ENCODE measurements at places on chromosomes 7 and 10. TPM values are rescaled to one million over a fixed set of nuclear protein-coding genes. Genes with fewer than 3 reads are reported as not detected.

- no peak overlapping the region for H3K4me3 ChIP-seq
- H3K4me1 ChIP-seq, result peaks cover 15% of the 10 kb centered on the region
- no peaks in the 10 kb centered on the region for H3K27me3 ChIP-seq
- peaks cover 6% of the 10 kb centered on the region for H3K36me3 ChIP-seq
- H3K27ac ChIP-seq, result no peak overlapping the region
These were observed 71.8 kb downstream of the ZNF438 start for GRCh38 chr10:30959836-30960210.

DNA sequence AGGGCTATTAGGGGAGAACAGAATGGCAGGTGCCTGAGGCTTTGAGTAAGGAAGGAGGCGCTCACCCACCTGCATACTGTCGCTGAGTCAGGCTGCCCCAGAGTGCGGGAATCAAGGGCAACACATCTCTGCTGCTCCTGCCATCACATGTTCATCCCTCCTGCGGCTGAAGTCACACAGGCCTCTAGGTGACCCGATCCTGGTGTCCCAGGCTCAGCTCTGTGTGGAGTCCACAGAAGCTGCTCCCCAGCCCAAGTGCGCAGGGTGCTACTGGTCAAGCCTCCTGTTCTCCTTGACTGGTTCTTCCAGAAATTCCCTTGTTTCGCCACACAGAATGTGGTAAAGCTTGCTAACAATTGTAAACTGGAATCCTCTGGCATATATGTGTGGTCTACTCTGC, 96.9 kb upstream of the IL6 start:
- H3K27ac ChIP-seq, result no peak overlapping the region
- no peak overlapping the region for H3K4me3 ChIP-seq
- no peak for DNase-seq

Gene CDK1
- total RNA-seq, result 99.7 TPM

GRCh38 chr10:72259491-72260238, 14.1 kb upstream of the DDIT4 start:
- peak; percentile 46 for DNase-seq
- H3K27me3 ChIP-seq, result no peaks in the 10 kb centered on the region
- H3K4me1 ChIP-seq, result peaks cover 68% of the 10 kb centered on the region
- H3K36me3 ChIP-seq, result no peaks in the 10 kb centered on the region
- H3K4me3 ChIP-seq, result peak overlapping the region; percentile 83

DNA sequence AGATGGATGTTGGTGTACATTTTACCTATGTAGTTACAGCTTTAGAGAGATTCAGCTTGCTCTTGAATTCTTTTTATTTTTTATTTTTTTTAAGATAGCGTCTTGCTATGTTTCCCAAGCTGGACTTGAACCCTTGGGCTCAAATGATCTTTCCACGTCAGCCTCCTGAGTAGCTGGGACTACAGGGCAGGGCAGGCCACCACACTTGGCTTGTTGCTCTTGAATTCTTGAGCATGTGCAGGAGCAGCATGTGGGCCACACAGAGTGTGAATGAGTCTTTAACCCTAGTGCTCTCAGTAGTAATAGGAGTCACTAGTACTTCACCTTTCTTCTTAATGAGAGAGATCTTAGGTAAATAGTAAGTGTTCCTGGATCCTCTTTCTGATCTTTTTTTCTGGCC, 26.7 kb upstream of the CYCS start:
- H3K4me1 ChIP-seq, result peaks cover 19% of the 10 kb centered on the region
- no peaks in the 10 kb centered on the region for H3K27me3 ChIP-seq
- peaks cover 12% of the 10 kb centered on the region for H3K36me3 ChIP-seq
- H3K27ac ChIP-seq, result no peak overlapping the region
- H3K4me3 ChIP-seq, result no peak overlapping the region
- no peak for DNase-seq

- no peak for DNase-seq
- no peaks in the 10 kb centered on the region for H3K27me3 ChIP-seq
- H3K27ac ChIP-seq, result no peak overlapping the region
- peaks cover 25% of the 10 kb centered on the region for H3K36me3 ChIP-seq
- peaks cover 13% of the 10 kb centered on the region for H3K4me1 ChIP-seq
These were observed 184.5 kb downstream of the ADK start for GRCh38 chr10:74335501-74335900.

Gene CHN2
- 1.6 TPM for total RNA-seq

DNA sequence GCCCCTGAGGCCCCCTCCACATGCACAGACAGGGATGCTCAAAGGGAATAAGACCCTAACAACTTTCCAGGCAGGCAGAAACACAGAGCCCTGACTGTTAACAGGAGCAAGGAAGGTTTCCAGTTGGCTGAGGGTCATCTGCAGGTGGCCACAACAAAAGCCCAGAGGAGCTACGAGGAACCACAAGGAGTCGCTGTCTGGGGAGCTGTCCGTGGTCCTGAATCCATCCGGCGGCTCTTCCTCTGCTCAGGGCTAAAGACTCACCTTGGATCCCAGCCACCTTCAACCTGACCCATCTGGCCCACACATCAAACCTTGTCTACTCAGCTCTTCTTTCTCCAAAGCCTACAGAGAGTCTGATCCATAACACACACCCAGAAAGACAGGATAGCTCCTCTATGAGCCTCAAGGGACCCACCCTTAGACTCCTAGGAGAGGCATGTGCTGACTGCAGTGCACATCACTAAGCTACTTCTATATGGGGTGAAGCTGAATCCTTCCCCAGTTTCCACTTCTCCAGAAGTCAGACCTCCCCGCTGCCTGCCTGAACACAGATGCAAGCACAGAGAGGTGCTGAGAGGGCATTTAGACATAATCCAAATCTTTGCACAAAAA, 104.0 kb downstream of the SLIT1 start:
- H3K4me3 ChIP-seq, result no peak overlapping the region
- H3K4me1 ChIP-seq, result no peaks in the 10 kb centered on the region
- H3K36me3 ChIP-seq, result no peaks in the 10 kb centered on the region
- DNase-seq, result peak; percentile 52
- no peak overlapping the region for H3K27ac ChIP-seq
- peaks cover 36% of the 10 kb centered on the region for H3K27me3 ChIP-seq

GRCh38 chr7:69822386-69822785, 224.1 kb downstream of the AUTS2 start:
- H3K36me3 ChIP-seq, result no peaks in the 10 kb centered on the region
- H3K27me3 ChIP-seq, result peaks cover 14% of the 10 kb centered on the region
- peaks cover 15% of the 10 kb centered on the region for H3K4me1 ChIP-seq
- H3K27ac ChIP-seq, result no peak overlapping the region
- DNase-seq, result no peak

DNA sequence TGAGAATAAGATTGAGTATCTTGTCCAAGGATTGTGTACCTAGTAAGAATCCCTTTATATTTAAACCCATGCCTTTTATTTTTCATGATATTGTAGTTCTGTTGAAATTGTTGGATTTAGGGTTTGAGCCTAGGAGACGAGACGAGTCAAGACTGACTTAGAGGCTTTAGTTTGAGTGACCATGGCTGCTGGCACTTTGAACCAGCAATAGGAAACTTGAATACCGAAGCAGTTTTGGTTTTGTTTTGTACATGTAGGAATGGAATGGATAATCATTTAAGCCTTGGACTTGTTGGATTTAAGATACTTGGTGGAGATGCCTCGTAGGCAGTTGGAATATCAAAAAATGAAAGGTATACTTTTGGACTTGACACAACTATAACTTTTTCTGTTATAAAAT, 229.0 kb downstream of the BICC1 start:
- H3K4me1 ChIP-seq, result no peaks in the 10 kb centered on the region
- DNase-seq, result no peak
- H3K27me3 ChIP-seq, result no peaks in the 10 kb centered on the region
- H3K27ac ChIP-seq, result no peak overlapping the region
- no peaks in the 10 kb centered on the region for H3K36me3 ChIP-seq

Gene SPDYE2
- total RNA-seq, result not detected

GRCh38 chr7:42274053-42274452, 37.0 kb upstream of the GLI3 start:
- peaks cover 8% of the 10 kb centered on the region for H3K27me3 ChIP-seq
- no peak overlapping the region for H3K4me3 ChIP-seq
- H3K27ac ChIP-seq, result no peak overlapping the region
- peaks cover under 1% of the 10 kb centered on the region for H3K4me1 ChIP-seq
- no peaks in the 10 kb centered on the region for H3K36me3 ChIP-seq

DNA sequence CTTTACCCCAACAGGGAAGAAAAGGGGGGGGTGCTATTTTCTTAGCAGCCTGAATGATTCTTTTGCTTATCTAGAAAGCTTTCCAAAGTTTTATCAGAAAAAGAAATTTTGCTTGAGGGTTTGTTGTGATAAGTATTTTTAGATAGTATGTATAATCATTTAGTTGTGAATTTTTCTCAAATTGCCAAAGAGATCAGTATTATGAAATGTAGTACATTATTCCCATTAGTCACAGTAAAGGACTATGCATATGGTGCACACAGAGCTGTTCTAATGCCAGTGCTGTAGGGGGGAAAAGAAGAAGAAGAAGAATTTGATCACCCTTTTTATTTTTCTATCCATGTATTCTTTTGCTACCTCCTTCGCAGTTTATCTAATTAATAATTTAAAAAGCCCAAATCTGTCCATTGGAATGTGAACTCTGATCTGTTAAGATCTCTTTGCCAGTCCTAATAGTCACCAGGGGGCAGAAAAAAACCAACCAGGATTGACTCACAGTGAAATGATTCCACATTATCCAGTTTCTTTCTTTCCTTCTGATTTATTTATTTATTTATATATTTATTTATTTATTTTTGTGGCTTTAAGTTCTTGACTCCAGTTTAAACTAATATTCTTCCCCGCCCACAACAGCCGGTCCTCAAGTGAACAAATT, 4.7 kb downstream of the RBM20 start:
- no peak for DNase-seq
- no peaks in the 10 kb centered on the region for H3K36me3 ChIP-seq
- no peak overlapping the region for H3K27ac ChIP-seq
- peaks cover 72% of the 10 kb centered on the region for H3K27me3 ChIP-seq
- no peak overlapping the region for H3K4me3 ChIP-seq
- H3K4me1 ChIP-seq, result peaks cover 35% of the 10 kb centered on the region

Gene SFRP4
- total RNA-seq, result not detected

DNA sequence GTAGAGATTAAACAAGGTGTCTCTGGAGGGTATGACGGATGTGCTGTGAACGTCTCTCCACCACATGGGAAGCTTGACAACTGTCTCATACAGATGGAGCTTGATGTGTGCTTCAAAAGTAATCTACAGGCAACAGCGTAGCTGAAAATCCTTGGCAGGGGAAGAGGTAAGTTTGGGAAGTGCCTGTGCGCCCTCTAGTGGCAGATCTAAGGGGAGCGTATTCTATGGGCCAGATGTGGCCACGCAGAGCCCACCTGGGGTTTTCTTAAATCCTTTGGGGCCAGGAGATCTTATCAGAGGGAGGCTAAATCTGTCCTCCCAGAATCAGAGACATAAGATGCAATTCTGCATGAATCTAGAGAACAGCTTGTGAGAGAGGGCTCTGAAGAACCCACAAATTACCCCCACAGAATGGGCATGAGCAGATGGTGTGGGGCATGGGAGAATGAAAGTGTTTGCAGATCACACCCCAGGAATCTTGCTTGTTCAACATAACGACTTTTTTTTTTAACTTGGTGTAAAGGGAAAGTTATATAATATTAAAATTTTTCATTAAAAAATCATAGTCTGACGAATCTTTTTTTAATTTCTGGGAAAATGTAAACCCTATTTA, 91.2 kb upstream of the MPP7 start:
- no peak overlapping the region for H3K4me3 ChIP-seq
- peak; percentile 50 for DNase-seq
- no peak overlapping the region for H3K27ac ChIP-seq
- H3K27me3 ChIP-seq, result peaks cover 5% of the 10 kb centered on the region
- H3K4me1 ChIP-seq, result peaks cover 4% of the 10 kb centered on the region
- no peaks in the 10 kb centered on the region for H3K36me3 ChIP-seq

Gene IKZF1
- 220 TPM for total RNA-seq

DNA sequence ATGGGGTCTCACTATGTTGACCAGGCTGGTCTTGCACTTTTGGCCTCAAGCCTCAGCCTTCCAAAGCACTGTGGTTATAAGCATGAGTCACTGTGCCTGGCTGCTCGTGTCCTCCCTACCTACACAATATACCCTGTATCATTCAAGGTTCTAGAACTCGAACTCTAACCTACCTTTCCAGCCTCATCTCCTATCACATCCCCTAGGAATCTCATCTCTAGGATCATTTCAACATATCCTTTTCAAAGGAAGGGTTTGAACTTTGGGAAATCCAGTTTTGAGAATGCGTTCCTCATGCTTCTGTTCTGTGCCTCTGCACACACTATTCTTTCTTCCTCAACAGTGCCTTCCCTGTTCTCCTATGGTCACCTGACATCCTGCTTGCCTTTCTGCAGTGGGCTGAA, 87.8 kb upstream of the RHEB start:
- DNase-seq, result no peak
- H3K27ac ChIP-seq, result no peak overlapping the region
- no peak overlapping the region for H3K4me3 ChIP-seq
- no peaks in the 10 kb centered on the region for H3K27me3 ChIP-seq

GRCh38 chr10:73169320-73169719, 1.4 kb downstream of the FAM149B1 start:
- no peak overlapping the region for H3K27ac ChIP-seq
- no peak for DNase-seq
- H3K4me3 ChIP-seq, result peak overlapping the region; percentile 100
- H3K4me1 ChIP-seq, result peaks cover 28% of the 10 kb centered on the region

Gene NKX2-3
- not detected for total RNA-seq

Gene PDE6C
- total RNA-seq, result not detected

Gene ZNF239
- 1.7 TPM for total RNA-seq

GRCh38 chr10:44051091-44051490, 333.8 kb downstream of the CXCL12 start:
- no peak overlapping the region for H3K4me3 ChIP-seq
- DNase-seq, result no peak
- H3K36me3 ChIP-seq, result no peaks in the 10 kb centered on the region
- no peaks in the 10 kb centered on the region for H3K4me1 ChIP-seq
- H3K27me3 ChIP-seq, result peaks cover 13% of the 10 kb centered on the region

- H3K36me3 ChIP-seq, result no peaks in the 10 kb centered on the region
- H3K4me3 ChIP-seq, result no peak overlapping the region
- no peaks in the 10 kb centered on the region for H3K27me3 ChIP-seq
- H3K27ac ChIP-seq, result no peak overlapping the region
- no peak for DNase-seq
These were observed 530.8 kb downstream of the CNTNAP2 start for GRCh38 chr7:146647445-146647844.

GRCh38 chr7:80818181-80818580, 100.7 kb downstream of the SEMA3C start:
- no peaks in the 10 kb centered on the region for H3K4me1 ChIP-seq
- no peak overlapping the region for H3K27ac ChIP-seq
- H3K36me3 ChIP-seq, result no peaks in the 10 kb centered on the region
- DNase-seq, result no peak
- no peaks in the 10 kb centered on the region for H3K27me3 ChIP-seq
- no peak overlapping the region for H3K4me3 ChIP-seq

Gene EN2
- not detected for total RNA-seq

Gene ACBD7
- total RNA-seq, result 1.8 TPM

GRCh38 chr7:1693991-1694524, 24.0 kb downstream of the ELFN1 start:
- no peak for DNase-seq
- no peak overlapping the region for H3K4me3 ChIP-seq
- H3K36me3 ChIP-seq, result no peaks in the 10 kb centered on the region
- H3K27me3 ChIP-seq, result peaks cover 4% of the 10 kb centered on the region
- no peak overlapping the region for H3K27ac ChIP-seq

Data from activated naive CD8-positive, alpha-beta T cell treated with anti-CD3 and anti-CD28 coated beads for 36 hours (primary cell).